ENCODE measurements at places on chromosomes 7 and 10.

DNA sequence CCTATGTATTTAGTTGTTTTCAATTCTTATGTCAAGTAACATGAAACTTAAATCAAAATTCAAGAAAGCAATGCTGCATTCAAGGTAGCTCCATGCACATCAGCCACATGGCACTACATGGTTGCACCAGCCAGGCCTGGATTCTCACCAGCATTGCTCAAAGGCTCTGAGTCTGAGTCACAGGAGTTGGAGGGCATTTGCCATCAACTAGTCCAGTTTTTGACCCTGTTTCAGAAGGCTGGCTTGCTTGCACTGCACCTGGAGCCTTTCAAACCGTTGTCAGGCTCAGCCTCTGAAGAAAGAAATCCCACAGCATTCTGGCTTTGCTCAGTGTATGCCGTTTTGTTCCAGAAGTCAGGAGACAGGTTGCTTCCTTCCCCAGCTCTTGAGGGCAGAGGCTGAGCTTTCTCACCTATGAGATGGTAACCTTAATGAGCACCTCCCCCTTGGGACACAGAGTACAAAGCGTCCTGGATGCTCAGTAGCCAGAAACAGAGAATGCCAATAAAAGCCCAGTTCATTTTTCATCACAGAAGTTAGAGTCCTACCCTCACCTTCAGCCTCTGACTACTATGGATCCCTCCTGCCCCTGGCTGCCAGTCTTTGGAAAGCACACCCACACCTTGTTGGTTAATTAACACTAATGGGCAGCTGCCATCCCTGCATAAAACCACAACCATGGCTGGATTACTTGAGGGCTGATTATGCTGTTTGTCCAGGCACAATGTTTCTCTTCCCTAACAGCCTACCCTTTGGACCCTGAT, 288.4 kb upstream of the LRRTM3 start:
- no peak for DNase-seq

- DNase-seq: no peak
These were observed 2.9 kb downstream of the CYTH3 start for GRCh38 chr7:6269527-6269926.

DNA sequence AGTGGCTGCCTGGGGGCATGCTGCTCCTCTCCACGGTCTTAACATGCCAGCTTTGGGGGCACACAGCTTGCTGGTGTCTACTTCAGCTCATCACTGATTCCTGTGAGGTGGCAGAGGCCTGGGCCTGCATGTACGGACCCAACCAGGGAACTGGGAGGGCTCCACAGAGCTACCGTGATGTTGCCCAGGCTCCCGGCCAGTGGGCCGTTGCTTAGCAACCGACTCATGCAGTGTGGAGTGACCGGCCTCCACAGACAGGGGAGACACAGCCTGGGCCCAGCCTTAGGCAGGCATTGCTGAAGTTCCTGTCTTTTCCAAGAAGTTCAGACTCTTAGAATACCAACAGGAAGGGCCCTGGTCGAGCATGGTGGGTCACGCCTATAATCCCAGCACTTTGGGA, 25.8 kb upstream of the SH2B2 start:
- no peak for DNase-seq

- no peak for DNase-seq
These were observed 53.0 kb upstream of the OPALIN start for GRCh38 chr10:96411716-96412320.

GRCh38 chr7:116810267-116811116, 51.9 kb upstream of the CAPZA2 start:
- no peak for DNase-seq

DNA sequence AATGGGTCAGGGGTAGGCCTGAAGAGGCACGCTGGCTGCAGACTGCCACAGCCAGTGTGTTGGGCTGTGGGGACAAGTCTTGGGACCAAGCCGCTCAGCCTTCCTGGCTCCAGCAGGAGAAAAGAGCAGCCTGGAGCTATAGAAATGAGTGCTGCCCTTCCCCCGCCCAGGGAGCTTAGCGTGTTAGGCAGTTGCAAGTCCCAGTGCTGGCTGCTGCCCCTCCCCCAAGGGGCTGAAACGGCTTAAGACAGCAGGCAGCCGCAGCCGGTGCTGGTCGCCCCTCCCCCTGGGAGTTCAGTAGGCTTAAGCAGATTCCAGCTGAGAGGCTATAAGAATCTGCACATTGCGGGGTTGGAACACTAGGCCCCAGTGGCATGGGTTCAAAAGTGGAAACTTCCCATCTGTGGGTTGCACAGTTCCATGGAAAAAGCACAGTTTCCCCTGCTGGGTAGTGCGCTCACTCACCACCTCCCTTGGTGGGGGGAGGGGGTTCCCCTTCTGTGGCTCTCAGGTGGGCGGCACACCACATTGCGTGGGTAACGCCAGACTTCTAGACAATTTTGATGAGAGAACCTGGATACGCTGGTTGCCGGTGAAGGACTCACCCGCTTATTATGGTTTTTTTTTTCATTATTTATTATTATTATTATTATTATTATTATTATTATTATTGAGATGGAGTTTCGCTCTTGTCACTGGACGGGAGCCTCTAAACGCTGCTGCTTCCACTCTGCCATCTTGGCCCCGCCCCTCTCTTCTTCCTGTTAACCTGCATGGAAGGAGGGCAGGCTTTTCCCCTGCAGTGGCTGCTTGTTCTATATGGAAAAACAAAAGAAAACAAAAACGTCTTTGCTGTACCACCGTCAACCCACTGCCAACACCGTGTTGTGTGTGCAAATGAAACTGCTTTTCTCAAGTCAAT, 151.1 kb downstream of the CXCL12 start:
- no peak for DNase-seq

DNA sequence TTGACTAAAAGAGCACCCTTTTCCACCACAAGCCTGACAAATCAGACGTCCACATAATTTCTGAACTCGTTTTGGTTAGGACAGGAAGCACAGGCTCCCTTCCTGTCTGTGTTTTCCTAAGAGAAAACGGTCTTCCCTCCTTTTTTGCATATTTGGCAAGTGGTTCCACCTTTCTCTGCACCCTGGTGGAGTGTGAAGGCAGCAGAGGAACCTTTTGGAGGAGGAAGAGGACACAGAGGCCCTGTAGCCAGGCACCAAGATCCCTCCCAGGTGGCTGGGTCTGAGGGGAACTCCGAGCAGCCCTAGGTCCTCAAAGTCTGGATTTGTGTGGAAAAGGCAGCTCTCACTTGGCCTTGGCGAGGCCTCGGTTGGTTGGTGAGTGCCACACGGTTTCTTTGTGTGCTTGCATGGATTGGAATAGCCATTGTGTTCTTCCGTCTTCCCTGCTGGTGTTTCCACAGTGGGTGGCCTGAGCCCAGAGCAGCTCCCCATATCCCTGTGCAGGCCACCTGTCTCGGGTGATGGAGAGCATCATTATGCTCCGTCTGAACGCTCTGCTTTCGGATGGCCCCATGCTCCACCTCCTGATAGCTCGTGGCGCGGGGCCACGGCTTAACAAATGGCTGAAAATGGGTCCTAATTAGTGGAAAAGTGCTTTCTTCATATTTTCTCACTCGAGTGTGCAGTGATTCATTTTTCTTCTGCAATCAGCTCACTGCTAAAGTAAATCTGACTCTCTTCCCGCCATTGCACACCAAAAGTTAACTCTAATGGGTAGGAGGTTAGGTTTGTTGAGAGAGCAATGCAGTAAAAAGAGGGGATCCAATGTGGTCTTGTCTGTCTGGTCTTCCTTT, 4.2 kb downstream of the IKZF1 start:
- no peak for DNase-seq

DNA sequence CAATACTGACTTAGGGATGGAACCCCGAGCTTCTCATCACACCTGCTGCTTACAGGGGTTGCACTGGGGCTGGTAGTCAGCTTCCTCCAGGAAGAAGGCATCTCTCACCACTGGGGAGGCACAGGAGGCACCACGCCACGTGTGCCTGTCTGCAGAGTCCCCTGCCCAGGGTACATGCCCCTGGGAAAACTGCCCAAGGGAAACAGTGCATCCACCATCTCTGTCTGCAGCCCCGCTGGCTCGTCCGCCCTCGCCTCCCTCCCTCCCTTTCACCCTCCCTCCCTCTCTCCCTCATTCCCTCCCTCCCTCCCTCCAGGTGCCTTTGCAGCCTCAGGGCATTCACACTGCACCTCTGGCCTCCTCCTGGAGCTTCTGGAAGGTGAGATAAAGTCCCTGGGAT, 101.1 kb downstream of the PTPRE start:
- DNase-seq: no peak

DNA sequence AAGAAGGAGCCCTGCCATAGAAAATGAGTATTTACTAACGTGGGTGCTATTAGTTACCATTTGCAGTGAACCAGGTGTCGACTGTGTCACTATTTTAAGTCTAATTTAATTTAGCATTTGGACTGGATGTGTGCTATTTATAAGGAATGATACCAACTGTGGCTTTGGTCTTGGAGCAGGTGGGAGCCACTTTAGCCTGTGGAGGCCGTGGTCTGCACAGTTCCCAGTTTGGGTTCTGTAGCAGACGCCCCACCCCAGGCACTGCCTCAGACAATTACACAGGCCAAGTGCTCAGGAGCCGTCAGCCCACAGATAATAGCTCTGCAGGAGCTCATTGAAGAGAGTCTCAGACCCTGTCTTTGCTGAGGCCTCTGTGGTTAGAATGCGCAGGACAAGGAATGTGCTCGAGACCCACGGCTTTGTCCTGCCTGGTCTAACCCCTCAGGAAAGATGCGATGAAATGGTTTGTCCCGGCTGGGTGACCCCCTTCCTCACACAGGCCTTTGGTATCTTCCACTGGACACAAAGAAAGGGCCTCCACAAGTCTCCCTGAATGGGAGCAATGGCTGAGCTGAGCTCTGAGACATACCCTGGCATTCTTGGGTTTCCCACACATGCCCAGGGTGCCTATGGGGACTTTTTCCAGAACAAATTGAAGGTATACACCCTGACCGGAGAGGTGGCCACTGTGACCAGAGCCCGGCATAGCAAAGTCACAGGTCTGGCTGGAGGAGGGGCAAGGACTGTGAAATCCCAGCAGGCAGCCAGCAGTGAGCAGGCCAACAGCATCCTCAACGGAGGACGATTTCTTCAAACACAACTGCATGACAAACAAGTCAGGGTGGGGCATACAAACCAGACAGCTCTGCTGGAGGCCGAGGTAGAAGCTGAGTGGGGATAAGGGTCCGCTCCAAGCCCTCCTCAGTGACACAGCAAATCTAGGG, 251.2 kb downstream of the ARHGAP12 start:
- DNase-seq: no peak

Measured in hematopoietic multipotent progenitor cell (in vitro differentiated cells).